ENCODE measurements at places on chromosomes 3 and 15. TPM values are rescaled to one million over a fixed set of nuclear protein-coding genes. Genes with fewer than 3 reads are reported as not detected.

Gene CPLX3
- total RNA-seq, result 0.67 TPM

Gene VEPH1
- total RNA-seq, result 0.78 TPM

Gene AVEN
- 14.4 TPM for total RNA-seq

Gene STRIT1
- total RNA-seq, result 4.8 TPM

Gene PATL2
- 1.00 TPM for total RNA-seq

Gene PCLAF
- total RNA-seq, result 0.19 TPM

Gene RASGRP1
- 2.2 TPM for total RNA-seq

Gene GRAMD2A
- not detected for total RNA-seq

Gene AGTR1
- total RNA-seq, result 0.67 TPM

Gene CAND2
- total RNA-seq, result 62.6 TPM

Gene FAM107A
- total RNA-seq, result 29.9 TPM

Gene MESD
- total RNA-seq, result 12.5 TPM

Gene FETUB
- not detected for total RNA-seq

Gene SYNM
- total RNA-seq, result 395 TPM

Data from cardiac septum (tissue), 1 donor.